ENCODE measurements at places on chromosomes 3 and 15.

DNA sequence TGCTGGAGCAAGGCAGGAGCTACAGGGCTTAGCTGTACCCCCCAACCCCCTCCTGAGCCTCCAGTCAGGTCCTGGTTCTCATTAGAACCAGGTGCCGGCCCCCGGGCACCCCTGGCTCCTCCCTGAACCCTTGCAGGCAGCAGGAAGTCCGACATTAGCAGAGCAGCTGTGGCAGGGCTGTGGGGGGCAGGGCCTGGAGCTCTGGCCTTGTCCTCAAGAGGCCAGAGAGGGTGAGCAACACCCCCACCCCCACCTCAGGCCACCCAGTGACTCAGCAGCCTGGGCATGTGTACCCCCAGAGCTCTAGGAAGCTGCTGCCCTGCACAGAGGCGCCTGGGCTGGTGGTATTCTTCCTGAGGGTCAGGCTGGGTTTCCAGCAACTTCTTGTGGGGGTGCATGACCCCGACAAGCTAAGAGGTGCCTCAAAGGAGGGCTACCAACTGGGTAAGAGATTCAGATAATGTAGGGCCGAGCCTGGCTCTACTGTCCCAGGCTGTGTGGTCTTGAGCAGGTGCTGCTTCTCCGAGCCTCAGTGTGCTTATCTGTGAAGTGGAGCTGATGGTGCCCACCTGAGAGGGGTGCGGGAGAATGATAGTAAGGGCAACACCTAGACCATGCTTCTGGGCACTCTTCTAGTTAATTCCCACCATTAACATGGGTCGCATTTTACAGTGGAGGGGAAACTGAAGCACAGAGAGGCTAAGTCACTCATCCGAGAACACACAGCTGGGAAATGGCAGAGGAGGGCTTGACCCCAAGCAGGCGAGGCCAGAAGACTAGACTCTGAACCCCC, 16.0 kb downstream of the H1-8 start:
- DNase-seq, result no peak

DNA sequence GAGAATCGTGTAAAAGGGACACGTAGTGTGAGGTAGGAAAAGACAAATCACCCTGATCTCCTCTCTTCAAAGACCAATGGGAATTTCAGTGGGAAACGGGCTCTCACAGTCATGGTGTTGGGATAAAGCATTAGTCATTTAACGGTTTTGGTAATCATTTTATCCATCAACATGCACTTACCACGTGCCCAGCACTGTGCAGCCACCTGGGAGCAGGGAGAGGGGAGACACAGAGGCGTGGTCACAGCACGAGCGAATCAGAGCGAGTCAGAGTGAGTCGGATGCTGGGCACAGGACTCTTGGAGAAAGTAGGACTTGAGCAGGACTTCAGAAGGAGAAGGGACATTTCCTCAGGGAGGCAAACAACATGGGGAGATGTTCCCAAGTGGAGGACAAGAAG, 130.8 kb downstream of the MINAR1 start:
- DNase-seq, result no peak

- no peak for DNase-seq
These were observed 50.0 kb upstream of the LCTL start for GRCh38 chr15:66615846-66616245.

GRCh38 chr3:72657666-72658065, 190.6 kb downstream of the SHQ1 start:
- DNase-seq, result no peak

DNA sequence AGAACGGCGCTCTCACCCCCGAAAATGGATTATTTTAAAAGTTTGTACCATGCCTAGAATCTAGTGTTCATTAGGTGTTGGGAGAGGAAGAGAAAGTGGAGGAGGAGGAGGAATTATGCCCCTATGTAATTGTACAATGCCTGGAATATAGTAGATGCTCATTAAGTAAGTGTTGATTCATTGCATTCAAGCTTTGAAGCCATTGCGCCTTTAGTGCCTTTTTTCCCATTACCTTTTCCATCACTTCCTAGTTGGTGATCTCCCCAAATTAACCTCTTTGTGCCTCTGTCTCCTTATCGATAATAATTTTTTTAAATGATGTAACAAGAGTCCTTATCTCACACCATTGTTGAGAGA, 220.7 kb upstream of the PRICKLE2 start:
- DNase-seq, result no peak

DNA sequence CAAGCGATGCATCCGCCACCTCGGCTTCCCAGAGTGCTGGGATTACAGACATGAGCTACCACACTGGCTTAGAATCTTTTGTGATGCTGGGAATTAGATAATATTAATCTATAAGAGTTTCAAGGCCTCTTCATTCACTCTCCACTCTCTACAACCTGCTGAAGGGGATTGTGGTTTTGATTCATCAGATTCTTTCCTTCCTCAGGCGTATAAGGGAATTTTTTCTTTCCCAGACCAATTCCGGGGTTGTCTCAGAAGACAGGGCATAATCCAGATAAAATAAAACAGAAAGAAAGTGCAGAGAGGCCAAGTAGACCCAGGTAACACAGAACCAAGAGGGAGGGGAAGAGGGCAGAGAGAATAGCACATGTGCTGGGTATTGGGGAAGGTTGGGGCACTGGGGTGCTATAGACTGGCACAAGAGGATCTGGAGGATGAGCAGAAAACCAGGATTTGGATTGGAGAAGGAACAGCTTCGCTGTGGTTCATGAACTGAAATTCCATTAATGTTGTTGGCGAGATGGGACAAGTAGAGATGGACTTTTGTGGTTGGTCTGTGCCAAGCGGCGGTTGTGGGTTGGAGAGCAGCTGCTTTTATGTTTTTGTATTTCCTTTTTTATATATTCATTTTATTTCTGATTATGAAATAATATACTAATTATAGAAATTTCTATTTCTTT, 12.8 kb downstream of the ARL6IP5 start:
- no peak for DNase-seq

- DNase-seq, result peak; percentile 49
These were observed 156.2 kb downstream of the FGF12 start for GRCh38 chr3:192570821-192571791.

GRCh38 chr3:180959691-180960090, 29.8 kb downstream of the DNAJC19 start:
- no peak for DNase-seq

DNA sequence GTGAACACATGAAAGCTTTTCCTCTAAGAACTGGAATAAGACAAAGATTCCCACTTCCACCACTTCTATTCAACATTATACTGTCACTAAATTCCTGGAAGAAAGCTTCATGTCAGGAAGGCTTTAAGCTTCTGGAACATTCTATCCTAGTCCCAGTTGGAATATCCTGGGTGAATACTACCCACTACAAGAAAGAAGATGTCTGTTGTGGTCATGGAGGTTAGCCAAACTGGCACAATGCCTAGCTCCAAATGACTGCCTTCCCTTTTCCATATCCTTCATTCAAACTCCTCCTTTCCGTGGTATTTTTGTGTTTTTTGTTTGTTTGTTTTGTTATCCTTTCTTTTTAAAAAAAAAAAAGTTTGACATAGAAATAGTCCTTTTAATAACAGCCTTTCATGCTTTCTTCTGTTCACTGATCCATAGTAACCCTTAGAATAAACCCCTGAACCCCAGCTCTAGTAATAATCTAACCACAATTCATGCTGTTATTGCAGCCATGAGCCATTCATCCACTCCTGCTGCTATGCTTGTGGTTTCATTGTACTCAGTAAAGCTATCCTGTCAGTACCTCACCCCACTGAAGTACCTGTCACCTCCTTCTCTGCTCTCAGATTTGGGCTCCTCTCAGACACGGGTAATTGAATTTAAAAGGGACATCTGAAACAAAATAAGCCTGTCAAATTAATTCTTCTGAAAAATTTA, 447.5 kb downstream of the IGSF11 start:
- DNase-seq, result no peak

- no peak for DNase-seq
These were observed 10.3 kb downstream of the USF3 start for GRCh38 chr3:113685956-113686721.

- DNase-seq, result no peak
These were observed 47.5 kb downstream of the ALDH1L1 start for GRCh38 chr3:126132751-126133511.

GRCh38 chr3:98564282-98565005, 29.0 kb downstream of the CPOX start:
- no peak for DNase-seq

DNA sequence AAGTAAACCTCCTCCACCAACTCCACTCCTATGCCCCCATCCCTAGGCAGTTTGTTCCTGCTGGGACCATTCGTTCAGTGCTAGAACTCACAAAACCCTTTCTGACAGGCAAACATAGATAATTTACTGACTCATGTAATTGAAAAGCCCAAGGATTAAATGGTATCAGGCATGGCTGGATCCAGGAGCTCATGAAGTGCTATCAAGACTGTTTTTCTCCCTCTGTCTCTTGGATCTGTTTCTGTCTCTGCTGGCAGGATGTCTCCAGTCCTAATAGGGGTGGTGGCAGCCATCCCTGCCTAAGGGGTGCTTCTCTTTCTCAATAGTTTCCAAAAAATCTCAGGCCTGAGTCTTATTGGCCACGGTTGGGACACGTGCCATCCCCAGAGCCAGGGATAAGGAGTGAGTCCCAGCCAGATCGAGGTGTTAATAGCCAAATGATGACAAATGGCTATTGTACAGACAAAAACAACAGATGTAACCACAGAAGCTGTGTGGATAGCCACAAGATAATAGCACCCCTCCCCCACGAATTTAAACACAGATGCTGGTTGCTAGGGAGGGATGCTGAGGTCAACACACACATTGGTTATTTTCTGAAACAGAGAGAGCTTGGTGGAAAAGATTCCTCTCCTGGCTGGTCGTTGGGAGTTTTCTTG, 168.6 kb downstream of the SHQ1 start:
- peak; percentile 93 for DNase-seq

- no peak for DNase-seq
These were observed 1.2 kb downstream of the SIDT1 start for GRCh38 chr3:113533534-113533892.

GRCh38 chr3:131091768-131092167, 65.1 kb downstream of the NEK11 start:
- DNase-seq, result no peak

DNA sequence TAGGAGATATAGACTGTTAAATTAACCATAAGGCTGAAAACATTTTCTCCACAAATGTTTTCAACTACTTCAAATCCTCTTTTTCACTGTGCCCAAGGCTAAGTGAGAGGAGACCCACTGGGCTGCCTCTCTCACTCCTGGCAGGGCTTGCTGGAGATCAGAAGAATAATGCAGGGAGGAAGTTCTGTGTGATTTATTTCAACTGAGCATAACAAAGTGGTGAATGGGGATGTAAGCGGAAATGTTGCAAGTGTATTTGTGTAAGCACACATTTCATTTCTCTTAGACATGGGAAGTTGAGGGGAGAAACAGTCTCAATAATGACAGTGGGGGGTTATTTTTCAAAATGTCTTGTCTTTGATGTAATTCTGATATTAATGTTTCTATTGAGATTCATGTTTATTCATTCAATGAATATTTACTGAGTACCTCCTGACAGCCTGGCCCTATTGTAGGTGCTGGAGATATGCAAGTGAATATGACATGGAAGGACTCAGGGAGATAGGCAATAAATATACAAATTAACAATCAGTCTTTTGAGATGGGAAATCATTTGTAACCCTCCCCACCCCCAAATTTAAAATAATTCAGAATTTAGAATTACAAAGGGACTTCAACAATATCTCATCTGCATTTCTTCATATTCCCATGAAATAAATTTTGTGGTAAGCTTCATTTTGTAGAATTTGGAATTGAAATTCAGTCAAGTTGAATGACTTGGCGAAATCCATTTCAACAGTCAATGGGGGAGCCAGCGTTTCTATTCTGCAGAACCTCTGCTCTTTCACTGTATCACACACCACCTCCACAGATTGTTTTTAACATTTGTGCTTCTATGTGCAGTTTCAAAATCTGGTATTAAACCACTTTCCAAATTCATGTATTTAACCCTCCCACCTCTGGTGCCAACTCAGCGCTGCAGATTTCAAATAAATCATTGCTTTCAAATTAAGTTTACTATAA, 247.2 kb downstream of the SLC9A9 start:
- no peak for DNase-seq

- DNase-seq, result no peak
These were observed 45.5 kb downstream of the SLC28A1 start for GRCh38 chr15:84929795-84930603.

DNA sequence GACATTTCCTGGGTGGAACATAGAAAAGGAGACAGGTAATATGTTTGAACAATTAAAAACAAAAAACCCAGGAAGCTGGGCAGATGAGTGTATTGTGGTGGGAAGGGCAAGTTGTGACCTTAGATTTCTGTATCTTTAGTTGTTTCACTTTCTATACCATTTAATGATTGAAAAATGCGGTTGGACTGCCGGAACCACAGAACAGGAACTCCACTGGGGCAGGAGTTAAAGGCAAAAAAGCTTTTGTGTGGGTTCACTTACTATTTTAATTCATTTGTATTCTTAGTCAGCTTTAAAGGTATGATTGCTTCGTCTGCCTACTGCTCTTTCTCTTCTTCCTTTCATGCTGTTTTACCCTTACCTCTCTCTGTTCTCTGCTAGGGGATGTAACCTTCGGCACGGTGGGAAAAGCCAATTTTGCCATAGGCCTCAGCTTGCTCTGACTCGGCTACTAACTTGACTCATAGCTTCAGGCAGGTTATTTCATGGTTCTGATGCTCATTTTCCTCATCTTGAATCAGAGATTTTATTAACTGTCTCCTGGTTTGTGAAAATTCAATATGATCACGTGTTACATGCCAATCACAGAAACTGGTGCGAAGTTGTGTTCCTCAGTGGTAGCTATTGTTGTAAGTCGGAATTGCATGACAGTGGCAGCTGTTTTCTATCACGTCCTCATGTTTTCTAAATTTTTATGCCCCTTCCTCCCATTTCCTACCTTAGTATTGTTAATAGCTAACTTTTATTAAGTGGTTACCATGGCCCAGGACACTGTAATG, 1.6 kb upstream of the MCTP2 start:
- DNase-seq, result no peak

GRCh38 chr3:11238060-11238459, 34.1 kb upstream of the ATG7 start:
- DNase-seq, result no peak

GRCh38 chr3:128598884-128599664, 51.5 kb downstream of the RPN1 start:
- DNase-seq, result no peak

DNA sequence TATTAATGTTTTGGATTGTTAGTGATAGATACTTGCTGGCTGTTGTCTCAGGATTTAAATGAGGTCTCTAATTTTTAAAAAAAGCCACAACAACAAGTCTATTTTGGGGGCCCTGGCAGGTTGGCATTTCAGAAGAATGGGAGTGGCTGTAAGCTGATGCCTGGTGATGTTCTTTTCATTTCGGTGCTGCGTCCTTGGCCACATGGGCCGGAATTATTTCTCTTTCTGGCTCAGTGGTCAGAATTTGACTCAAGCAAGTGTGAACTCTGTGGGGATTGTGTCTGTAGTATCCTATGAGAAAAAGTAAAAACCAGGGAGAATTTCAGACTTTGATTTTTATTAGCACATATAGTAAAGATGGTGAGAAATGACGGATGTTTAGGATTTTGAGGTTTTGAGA, 203.0 kb downstream of the AKAP13 start:
- DNase-seq, result no peak

DNA sequence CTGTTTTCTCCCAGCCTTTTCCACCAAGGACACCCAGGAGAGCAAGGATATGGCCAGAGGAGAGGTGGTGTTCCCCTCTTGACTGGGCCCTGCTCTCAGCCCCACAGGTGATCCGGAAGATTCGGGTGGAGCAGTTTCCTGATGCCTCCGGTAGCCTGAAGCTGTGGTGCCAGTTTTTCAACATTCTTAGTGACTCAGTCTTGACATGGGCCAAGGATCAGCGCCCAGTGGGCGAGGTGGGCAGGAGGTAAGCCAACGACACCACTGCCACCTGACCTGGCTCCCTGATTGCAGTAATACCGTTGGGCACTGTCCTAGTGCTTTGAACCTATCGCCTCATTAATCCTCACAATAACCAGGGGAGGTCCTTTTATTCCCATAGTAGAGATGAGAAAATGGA, 25.3 kb upstream of the SLC28A1 start:
- DNase-seq, result no peak
